Activated CD4-positive, alpha-beta memory T cell treated with anti-CD3 and anti-CD28 coated beads for 36 hours (primary cell): ENCODE measurements at places on chromosomes 12 and 14. TPM values are rescaled to one million over a fixed set of nuclear protein-coding genes. Genes with fewer than 3 reads are reported as not detected.
A peak's percentile ranks its signal among the peaks of the same experiment; 100 is the strongest.

DNA sequence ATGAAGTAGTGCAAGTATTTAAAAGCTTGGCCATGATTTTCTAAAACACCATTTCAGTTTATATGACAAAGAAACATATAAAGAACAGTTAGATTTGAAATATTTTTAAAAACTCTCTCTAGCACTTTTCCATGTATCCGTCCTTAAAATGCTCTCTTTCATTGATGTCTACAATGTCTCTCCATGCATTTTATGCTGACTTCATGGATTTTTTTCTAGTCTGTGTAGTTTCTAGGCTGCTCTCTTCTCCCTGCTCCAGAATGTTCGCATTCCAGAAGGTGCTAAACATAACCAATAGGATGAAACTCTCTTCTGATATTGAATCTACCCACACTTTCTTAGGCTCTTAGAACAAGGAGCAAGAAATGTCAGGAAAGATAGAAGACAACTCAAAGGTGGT, 124.8 kb downstream of the PLCZ1 start:
- DNase-seq, result no peak
- H3K4me1 ChIP-seq, result no peaks in the 10 kb centered on the region
- no peaks in the 10 kb centered on the region for H3K27me3 ChIP-seq
- H3K36me3 ChIP-seq, result no peaks in the 10 kb centered on the region
- H3K27ac ChIP-seq, result no peak overlapping the region

Gene CLEC6A
- total RNA-seq, result not detected

GRCh38 chr12:60391051-60391450, 795.2 kb downstream of the SLC16A7 start:
- H3K27me3 ChIP-seq, result no peaks in the 10 kb centered on the region
- H3K4me3 ChIP-seq, result no peak overlapping the region
- no peaks in the 10 kb centered on the region for H3K36me3 ChIP-seq
- no peak overlapping the region for H3K27ac ChIP-seq
- no peaks in the 10 kb centered on the region for H3K4me1 ChIP-seq
- no peak for DNase-seq

- H3K27me3 ChIP-seq, result no peaks in the 10 kb centered on the region
- peaks cover 38% of the 10 kb centered on the region for H3K4me1 ChIP-seq
- DNase-seq, result peak; percentile 68
- peak overlapping the region; percentile 97 for H3K27ac ChIP-seq
Observed at GRCh38 chr12:25051656-25052195, 102.8 kb upstream of the BCAT1 start.

DNA sequence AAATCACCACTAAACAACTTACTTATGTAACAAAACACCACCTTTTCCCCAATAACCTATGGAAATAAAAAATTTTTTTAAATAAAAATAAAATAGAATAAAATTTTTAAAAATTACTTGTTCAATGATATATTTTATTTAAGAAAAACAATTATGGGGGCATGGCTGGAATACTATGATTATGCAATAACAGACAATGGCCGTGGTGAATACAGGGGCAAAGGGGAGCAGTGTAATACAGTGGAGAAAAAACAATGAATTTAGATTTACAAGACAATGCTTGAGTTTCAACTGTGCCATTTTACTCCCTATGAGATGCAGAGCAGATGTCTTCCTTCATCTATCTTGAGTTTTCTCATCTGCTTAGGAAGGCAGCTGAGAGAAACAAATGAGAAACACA, 72.9 kb downstream of the BLTP3B start:
- no peak overlapping the region for H3K27ac ChIP-seq
- peaks cover 67% of the 10 kb centered on the region for H3K36me3 ChIP-seq
- H3K27me3 ChIP-seq, result no peaks in the 10 kb centered on the region
- no peak for DNase-seq

Gene PZP
- total RNA-seq, result not detected

GRCh38 chr12:85794531-85794930, 41.7 kb downstream of the RASSF9 start:
- no peaks in the 10 kb centered on the region for H3K4me1 ChIP-seq
- H3K36me3 ChIP-seq, result no peaks in the 10 kb centered on the region
- DNase-seq, result no peak
